Stimulated activated CD4-positive, alpha-beta T cell treated with anti-CD3 and anti-CD28 coated beads, Interleukin-4, amount 100 ng/mL, for 4 hours (primary cell): ENCODE measurements at places on chromosomes 7 and 10.

GRCh38 chr7:129989466-129989865, 36.7 kb upstream of the UBE2H start:
- DNase-seq: peak; percentile 43

DNA sequence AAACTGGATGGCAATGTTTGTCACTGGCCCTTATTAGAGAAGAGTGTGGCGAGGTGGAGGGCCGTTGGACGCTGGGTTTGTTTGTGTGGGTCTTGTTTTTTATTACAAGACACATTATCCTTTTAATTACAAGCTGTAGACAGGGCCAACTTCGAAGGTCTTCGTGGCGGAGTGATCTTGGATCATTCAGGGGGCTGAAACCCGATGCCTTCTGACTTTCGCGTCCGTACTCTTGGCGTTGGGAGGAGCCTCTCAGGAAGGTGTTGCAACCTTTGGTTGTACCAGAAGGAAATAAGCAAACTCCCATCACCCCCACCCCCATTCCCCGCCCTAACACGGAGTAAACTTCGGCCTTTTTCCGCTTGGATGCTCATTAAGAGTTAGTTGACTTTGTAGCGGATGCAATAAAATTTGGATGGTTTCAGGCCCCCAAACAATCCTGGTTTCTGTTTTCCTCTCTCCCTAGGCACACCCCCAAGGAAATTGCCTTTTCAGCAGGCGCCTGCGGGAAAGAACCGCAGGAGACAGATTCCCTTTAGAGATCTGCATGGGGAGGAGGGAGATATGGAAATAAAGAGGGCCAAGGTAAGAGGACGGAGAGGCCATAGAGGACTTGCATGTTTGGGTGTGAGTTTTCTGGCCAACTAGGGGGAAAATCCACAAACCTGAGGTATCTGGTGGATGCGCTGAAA, 294.5 kb upstream of the NFE2L3 start:
- DNase-seq: no peak

- no peak for DNase-seq
Observed at GRCh38 chr7:38903057-38903456, 5.9 kb downstream of the VPS41 start.

DNA sequence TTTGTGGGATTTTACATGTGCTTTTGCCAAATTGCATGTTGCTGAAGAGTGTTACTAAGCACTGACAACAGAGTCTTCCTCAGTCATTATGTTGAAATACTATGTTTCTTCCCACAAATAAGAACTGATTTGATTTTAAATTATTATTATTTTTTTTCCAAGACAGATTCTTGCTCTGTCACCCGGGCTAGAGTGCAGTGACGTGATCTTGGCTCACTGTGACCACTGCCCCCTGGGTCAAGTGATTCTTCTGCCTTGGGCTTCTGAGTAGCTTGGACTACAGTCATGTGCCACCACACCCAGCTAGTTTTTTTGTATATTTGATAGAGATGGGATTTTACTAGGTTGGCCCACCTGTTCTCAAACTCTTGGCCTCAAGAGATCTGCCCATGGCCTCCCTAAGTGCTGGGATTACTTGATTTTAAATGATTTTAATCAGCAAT, 42.3 kb downstream of the MINPP1 start:
- no peak for DNase-seq

DNA sequence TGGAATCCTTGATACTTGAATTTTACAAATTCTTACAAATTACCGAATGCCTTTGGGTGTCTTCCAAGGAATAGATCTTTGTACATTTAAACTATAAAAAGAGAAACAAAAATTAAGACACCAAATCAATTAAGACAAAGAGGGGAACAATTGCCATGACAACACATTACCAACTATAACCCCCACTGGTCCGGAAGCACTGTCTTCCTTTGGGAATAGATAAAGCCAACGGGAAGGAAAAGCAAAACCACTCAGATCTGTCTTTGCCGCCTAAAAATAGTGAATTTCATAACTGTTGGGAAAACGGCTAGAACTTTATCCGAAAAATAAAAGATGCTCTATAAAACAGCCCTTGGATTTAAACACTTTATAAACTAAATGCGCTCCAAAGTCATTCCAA, 37.4 kb downstream of the GRB10 start:
- no peak for DNase-seq

DNA sequence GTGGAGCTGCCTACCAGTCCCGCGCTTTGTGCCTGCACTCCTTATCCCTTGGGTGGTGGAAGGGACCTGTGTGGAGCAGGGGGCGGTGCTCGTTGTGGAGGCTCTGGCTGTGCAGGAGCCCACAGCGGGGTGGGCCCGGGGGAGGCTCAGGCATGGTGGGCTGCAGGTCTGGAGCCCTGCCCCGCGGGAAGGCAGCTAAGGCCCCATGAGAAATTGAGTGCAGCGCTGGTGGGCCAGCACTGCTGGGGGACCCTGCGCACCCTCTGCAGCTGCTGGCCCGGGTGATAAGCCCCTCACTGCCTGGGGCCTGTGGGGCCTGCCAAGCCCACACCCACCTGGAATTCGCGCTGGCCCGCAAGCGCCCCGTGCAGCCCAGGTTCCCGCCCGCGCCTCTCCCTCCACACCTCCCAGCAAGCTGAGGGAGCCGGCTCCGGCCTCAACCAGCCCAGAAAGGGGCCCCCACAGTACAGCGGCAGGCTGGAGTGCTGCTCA, 859.6 kb upstream of the KCND2 start:
- DNase-seq: no peak

DNA sequence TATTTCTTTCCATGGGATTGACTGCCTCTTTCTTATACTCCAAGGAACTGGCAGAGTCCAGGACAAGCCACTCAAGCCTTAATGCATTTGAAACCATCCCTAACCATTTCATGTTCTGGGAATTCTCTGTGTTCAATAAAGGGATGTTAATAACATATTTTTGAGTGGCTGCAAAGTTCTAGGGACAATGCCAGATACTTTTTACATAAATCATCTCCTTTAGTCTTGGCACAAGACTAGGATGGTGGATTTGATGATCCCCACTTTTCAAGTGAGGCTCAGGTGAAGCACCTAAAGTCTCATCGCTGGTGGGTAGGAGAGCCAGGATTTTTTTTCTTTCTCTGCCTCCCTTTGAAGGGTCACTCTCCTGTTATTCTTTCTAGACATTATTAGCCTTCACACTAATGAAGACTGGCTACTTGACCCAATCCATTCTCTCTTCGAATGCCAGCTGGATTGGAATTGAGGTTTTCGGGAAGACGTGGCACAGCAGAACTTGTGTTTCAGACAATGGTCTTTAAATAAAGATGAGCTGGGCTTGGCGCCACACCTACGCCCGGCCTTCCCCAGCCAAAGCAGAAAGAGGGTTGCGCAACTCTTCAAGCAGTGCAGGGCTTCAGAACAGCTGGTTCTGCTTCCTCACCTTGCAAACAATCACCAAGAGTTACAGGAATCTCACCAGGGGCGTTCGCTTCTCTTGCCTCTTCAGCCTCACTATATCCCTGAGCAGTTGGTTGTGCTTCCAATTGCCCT, 73.8 kb upstream of the BMPER start:
- DNase-seq: no peak

GRCh38 chr7:33732462-33732861, 172.9 kb upstream of the BMPER start:
- DNase-seq: no peak

DNA sequence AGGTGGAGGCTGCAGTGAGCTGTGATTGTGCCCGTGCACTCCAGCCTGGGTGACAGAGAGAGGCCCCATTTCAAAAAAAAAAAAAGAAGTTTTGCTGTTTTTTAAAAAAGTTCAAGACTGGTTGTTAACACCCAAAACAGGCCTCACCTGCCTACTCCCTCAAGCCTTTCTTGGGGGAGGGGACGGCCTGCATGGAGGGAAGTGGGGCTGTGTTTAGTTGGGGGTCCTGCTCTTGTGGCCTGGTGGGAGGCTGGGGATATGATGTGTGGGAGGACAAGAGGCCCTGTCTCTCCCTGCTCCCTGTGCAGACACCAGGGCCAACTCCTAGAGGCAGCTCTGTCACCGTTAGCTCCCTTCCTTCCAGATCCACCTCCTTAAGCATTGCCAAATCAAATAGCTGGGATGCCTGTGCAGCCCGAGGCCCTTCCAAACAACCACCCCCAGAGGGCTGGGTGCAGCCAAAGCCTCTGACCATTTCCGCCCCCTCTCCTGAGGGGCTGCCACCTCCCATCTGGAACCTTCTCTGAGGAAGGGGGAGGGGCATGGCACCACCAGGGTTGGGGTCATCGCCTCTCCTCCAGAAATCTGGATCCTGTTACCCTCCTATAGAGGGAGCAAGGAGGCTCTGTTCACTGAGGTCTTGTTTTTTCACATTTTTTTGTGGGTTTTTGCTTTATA, 32.9 kb upstream of the ANKRD2 start:
- no peak for DNase-seq

DNA sequence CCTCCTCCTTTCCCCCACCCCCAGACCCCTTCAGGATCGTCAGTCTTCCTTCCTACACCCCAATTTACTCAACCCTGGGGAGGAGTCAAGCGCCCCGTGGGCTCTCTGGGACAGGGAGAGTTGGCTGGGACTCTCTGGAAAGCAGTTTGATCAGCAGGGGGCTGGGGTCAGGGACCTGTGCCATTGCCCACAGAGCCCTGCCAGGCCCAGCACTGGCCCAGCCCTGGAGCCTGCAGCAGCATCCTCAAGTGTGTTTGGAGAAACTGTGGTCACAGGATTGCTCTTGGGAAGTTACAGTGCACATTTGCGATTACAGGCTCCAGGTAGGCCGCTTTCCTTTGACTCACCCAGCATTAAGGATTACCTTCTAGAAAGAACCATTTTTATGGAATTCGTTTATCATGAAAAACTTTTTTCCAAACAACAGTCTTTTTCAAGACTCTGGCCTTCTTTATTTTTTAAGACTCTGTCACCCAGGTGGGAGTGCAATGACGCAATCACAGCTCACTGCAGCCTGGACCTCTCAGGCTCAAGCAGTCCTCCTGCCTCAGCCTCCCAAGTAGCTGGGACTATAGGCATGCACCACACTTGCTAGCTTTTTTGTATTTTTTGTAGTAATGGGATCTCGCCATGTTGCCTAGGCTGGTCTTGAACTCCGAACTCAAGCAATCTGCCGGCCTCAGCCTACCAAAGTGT, 50.7 kb downstream of the CHST3 start:
- DNase-seq: no peak
